ENCODE measurements at places on chromosomes 6 and 20.

- DNase-seq, result peak; percentile 9
Observed at GRCh38 chr6:22590423-22590822, 21.1 kb downstream of the HDGFL1 start.

DNA sequence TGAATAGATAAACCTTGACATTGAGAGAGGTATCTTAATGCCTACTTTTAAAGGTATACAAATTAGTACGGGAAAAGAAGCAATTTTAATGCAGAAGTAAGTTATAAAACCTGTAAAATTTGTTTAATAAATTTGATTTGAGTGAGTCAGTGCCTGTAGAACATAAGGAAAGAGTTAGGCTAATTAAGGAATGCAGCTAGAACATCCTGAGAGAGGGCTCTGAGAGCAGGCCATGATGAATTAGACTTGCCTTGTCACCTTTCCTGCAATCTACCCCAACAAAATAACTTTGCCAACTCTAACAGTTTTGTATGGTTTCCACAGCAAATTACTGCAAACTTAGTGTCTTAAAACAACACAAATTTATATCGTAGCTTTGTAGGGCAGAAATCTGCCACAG is 700.8 kb downstream of the RFPL4B start:
- peak; percentile 35 for DNase-seq

- DNase-seq, result no peak
Observed at GRCh38 chr20:25061821-25062530, 4.0 kb upstream of the ACSS1 start.

DNA sequence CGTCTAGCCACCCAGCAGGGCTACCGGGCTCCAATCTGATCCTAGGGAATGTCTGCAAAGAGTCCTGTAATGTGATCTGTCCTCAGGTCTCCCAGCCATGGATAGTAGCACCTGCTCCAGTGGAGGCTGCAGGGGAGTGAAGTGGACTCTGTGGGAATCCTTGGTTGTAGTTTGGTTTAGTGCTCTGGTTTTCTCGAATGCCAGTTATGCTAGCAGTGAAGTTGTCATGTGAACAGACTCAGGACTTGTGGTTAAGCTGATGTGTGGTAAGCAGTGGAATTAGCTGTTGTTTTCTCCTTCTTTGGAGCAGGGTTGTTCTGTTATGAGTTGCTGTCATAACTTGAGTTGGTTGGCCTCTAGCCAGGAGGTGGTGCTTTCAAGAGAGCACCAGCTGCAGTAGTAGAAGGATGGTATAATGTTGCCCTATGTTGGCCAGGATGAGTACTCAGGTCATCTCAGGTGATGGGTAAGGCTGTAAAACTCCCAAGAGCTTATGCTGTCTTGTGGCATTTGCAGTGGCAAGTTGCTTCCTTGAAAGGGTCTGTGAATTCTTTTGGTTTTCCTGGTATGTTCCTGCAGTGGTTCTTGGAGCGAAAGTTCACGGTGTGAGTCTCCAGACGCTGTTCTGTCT is 390.2 kb downstream of the UTRN start:
- no peak for DNase-seq

GRCh38 chr20:11686820-11687543 is 230.7 kb upstream of the BTBD3 start:
- DNase-seq, result peak; percentile 11

GRCh38 chr6:122432816-122433215 is 33.4 kb downstream of the HSF2 start:
- DNase-seq, result no peak

DNA sequence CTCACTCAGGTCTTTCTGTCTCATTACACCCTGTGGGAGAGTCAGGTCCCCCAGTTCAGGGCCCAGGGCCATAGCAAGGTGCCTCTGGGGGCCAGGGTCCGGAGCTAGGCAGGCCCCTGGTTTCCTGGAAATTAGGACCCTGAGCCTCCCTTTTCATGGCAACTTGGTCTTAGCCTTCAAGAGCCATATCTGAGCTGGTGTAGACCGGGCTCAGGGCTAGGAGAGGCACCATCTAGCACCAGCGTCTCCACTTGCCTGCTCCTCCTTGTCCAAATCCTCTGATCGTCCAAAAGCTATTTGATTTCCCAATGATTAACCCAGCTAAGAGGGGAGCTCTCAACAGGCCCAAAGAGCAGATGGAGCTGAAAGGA is 5.6 kb downstream of the MDFI start:
- no peak for DNase-seq

DNA sequence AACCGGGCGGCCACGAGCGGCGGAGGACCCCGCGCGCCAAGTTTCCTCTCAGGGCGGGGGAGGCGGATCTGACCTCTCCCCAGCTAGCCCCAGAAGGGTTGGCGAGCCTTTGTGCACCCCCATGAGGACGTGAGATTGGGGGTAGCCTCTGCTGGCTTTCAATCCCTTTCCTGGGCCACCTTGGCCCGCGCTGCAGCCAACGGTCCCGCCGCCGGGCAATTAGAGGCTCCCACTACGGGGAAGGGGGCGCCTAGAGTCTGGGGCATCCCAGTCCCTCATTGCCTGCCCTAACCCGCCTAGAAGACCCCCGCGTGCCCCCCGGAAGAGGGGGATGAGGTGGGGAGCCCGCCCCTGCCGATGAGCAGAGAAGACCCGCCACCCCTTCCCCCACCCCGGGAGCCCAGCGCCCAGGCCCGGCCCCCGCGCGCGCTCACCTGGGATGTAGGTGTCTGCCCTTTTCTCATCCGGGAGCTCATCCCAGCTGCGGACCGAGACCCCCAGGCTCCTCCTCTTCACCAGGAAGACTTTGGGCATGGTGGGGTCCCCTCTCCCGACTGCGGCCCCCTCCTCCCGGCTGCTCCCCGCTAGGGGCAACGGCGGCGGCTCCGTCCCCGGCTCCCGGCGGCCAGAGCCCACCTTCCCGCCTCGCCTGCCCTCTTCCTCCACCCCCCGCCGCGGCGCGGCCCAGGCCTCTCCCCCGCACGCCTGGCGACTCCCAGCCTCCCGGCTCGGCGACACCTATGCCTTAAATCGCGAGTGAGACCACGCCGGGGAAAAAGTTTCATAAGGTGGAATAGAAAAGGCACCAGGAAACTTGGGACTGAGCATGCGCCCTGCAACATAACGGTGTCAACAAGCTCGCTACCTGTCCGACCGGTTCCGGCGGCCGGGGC is at the start of gene OVOL2:
Gene OVOL2 (minus strand): TSS at position 816 of the 893 bp plus-strand sequence. CDS start 282 bp downstream, at position 534.
- DNase-seq, result no peak

DNA sequence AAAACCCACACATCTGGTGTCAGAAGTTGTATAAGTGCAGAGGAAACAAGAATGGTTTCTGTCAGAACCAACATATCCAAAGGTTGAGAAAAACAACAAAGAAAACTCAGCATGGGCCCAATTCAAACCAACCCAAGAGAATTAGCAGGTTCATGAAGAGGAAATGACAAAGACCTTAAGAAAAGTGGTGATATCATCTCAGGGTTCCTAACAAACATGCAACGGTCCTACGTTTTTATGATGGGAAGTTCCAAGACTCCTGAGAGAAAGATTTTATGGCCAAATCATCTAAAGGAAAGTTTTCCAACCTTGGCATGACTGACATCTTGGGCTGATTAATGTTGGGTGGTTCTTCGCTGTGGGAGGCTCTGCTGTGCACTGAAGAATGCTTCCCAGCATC is 23.0 kb downstream of the TFB1M start:
- no peak for DNase-seq

- no peak for DNase-seq
Observed at GRCh38 chr6:9062596-9062995, 627.3 kb upstream of the SLC35B3 start.

GRCh38 chr6:45965007-45965406 is 50.7 kb downstream of the CLIC5 start:
- DNase-seq, result no peak

DNA sequence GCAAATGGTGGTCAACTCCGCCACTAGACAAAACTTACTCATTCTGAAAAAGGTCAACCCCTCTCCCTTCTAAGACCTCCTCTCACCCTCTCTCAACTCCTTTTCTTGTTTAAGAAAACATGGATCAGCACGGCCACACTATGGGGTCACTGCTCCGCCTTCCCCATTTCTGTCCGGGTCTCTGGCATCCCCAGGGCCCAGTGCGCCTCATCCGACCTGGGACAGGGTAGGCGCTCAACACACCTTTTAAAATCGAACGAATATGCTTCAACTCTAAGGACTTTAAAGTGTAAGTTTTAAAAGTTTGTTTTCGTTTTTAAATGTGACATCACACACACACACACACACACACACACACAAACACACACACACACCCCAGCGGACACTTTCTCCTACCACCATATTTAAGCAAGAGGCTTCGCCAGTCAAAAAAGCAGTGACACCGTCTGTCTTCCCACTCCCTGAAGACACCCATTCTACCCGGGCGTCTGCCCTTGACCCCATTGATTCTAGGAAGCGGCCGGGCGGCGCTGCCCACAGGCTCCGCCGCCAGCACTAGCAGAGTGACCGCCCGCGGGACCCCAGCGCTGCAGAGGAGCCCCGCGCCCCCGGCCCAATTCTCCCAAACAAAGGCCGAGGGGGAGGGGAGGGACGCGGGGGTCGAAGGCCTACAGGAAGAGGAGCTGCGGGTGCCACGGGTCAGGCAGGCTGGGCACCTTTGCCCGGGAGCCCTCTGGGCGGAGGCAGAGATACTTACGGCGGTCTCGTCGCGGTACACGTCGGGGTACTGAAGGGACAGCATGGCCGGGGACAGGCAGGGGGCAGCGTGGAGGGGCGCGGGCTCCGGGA is 568 bp downstream of the PREP start:
- DNase-seq, result peak; percentile 55

DNA sequence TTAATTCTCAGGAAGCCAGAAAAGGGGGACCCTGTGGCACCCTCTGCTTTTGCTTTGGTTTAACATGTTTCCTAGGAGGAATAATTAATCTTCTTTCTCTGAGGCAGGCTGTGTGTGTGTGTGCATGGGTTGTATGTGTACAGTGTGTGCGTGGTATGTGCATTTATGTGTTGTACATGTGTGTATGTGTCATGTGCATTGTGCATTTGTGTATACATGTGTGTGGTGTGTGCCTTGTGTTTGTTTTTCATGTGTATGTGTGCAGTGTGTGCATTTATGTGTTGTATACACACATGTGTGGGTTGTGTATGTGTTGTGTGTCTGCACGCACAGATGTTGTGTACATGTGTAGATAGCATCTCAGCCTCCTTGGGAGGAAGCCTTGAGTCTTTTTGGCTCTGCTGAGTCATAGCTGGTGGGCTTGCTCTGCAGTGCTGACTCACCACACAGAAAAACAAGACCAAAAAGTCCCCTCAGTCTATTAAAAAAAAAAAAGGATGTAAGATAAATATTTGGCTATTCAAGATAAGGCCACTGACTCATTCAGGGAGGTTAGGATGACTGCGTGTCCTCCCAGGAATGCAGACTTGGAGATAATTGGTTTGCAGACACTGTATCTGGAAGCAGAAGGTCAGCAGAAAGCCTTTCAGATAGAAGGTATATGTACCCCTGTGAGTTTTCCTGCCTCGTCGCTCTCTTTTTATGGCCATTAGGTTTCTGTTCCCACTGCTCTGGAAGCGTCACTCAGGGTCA is 58.6 kb downstream of the SYNJ2 start:
- DNase-seq, result peak; percentile 99

DNA sequence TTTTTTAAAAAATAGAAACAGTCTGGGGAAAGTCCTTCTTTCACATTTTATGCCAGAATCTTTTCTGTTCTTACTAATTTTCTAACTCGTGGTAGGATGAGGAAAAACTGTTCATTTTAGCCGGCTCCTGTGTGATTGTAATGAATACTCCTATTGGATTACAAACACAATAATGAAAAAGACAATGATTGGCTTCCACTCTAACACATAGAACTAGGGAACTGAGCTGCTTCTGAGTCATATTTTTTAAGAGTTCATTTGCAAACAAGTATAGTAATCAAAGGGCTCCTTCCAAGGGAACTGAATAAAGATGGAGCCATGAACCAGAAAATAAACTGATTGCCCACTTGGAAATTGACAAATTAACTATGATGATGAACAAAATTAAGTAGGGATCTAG is 265.3 kb upstream of the TCF21 start:
- DNase-seq, result no peak

- DNase-seq, result no peak
Observed at GRCh38 chr6:118621799-118622470, 29.5 kb downstream of the CEP85L start.

GRCh38 chr6:2063547-2063946 is 181.9 kb downstream of the GMDS start:
- no peak for DNase-seq

DNA sequence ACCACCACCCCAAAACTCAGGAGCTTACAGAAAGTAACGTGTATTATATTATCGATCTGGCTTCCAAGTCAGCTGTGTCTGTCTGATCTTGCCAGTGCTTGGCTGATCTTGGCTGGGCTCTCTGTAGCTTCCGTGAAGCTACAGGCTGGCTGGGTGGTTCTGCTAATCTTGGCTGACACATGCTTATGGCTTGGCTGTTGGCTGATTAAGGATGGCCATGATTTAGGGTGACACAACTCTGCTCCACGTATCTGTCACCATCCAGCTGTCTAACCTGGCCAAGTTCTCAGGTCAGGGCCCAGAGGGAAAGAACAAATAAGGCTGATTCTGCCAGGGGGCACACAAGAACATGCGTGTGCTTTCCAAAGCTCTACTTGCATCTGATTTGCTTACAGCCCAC is 64.7 kb upstream of the PRL start:
- no peak for DNase-seq

DNA sequence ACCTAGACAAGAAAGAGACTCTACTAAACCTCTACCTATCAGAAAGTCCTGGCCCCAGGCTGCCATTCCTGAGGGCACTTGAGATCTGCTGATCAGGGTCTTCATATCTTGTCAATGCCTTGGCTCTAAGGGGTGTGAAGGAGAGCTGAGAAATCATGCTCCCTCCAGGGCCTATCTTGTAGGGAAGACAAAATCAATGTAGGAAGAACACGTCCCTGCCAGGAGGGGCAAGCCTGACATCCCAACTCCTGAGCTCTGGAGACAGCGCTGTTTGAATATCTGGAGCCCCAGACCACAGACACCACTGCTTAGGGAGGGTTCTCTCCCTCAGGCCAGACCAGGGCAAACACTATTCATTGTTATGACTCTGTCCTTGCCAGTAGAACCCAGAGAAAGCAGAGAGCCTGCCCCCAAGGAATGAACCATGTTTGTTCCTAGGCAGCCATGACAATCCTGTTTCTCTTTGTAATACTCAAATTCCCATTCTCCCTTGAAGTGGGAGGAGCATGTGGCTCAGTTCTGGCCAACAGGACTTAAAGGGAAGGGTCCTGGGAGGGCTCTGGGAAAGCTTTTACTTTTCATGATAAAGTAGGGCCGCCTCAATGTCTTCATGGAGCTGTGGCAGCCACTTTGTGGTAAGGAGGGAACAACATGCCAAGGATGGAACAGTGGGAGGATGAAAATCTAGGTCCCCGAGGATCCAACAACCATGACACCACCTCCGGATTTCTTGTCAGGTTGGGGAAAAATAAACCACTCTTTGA is 1.8 kb upstream of the FASTKD5 start:
- no peak for DNase-seq

- DNase-seq, result no peak
Observed at GRCh38 chr6:41715795-41716515, 19.5 kb downstream of the TFEB start.

GRCh38 chr20:62120990-62121775 is 1.1 kb upstream of the LSM14B start:
- peak; percentile 80 for DNase-seq

GRCh38 chr6:156379392-156380289 is 397.5 kb upstream of the ARID1B start:
- DNase-seq, result no peak

Data from fibroblast of the aortic adventitia (primary cell).